ENCODE measurements at places on chromosomes 5 and 9. TPM values are rescaled to one million over a fixed set of nuclear protein-coding genes. Genes with fewer than 3 reads are reported as not detected.

RELL2 gene
- total RNA-seq, result 8.5 TPM

WNT8A gene
- total RNA-seq, result not detected

STARD4 gene
- 74.7 TPM for total RNA-seq

FAM151B gene
- total RNA-seq, result 3.8 TPM

DIPK1B gene
- total RNA-seq, result 247 TPM

KCNMB1 gene
- total RNA-seq, result not detected

TGFBI gene
- 125 TPM for total RNA-seq

NR4A3 gene
- 0.12 TPM for total RNA-seq

FOXI1 gene
- not detected for total RNA-seq

RPS14 gene
- 1,375 TPM for total RNA-seq

PRR16 gene
- total RNA-seq, result 1.2 TPM

DBH gene
- total RNA-seq, result not detected

DDX4 gene
- not detected for total RNA-seq

All from glomerular endothelial cell (primary cell).